ENCODE measurements at places on chromosomes 2 and 18. TPM values are rescaled to one million over a fixed set of nuclear protein-coding genes. Genes with fewer than 3 reads are reported as not detected.

GRCh38 chr2:204187229-204188083, 250.9 kb downstream of the ICOS start:
- no peak for DNase-seq

GRCh38 chr2:148567716-148568115, 76.8 kb upstream of the EPC2 start:
- DNase-seq = no peak

Gene ABCG5
- not detected for polyA plus RNA-seq

Gene IGFBP5
- 0.11 TPM for polyA plus RNA-seq

GRCh38 chr2:147133286-147133908, 711.4 kb upstream of the ACVR2A start:
- DNase-seq = no peak

DNA sequence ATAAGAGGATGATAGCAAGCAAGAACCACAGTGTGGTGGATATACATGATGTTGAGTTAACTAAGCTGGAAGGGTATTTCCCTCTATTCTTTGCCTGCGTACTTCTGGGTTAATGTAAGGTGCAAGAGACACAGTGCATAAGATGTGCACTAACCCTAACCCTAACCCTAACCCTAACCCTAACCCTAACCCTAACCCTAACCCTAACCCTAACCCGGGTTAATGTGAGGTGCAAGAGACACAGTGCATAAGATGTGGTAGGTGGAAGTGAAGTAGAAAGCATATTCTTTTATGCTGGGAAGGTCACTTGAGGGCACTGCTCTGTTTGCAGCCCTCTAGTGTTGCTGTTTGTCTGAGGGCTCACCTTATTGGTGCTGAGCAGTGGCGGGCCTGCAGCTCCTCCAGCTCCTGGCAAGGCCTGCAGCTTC, 181.5 kb upstream of the ITGA4 start:
- no peak for DNase-seq

- peak; percentile 32 for DNase-seq
Observed at GRCh38 chr2:134104754-134105153, 149.1 kb upstream of the MGAT5 start.

GRCh38 chr2:8170552-8171327, 511.1 kb upstream of the ID2 start:
- DNase-seq = no peak

Gene NEU2
- polyA plus RNA-seq = not detected

DNA sequence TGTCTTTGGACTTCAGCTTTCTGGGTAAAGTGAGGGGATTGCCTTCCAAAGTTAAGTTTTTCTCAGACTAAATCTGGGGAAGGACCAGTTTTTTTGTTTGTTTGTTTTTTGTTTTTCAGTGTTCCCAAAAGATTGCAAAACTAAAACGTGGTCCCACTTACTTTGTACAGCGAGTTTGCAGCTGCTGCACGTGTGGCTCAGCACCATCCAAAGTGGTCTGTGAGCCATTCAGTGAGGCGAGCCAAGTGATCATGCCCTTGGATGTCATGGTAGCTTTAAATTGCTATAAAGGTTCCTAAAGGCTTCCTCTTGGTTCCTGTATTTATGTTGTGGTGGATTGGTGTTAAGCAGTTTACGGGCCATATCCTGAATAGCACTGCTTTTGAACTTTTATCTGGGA, 23.0 kb downstream of the TET3 start:
- no peak for DNase-seq

Gene SP3
- 28.5 TPM for polyA plus RNA-seq

DNA sequence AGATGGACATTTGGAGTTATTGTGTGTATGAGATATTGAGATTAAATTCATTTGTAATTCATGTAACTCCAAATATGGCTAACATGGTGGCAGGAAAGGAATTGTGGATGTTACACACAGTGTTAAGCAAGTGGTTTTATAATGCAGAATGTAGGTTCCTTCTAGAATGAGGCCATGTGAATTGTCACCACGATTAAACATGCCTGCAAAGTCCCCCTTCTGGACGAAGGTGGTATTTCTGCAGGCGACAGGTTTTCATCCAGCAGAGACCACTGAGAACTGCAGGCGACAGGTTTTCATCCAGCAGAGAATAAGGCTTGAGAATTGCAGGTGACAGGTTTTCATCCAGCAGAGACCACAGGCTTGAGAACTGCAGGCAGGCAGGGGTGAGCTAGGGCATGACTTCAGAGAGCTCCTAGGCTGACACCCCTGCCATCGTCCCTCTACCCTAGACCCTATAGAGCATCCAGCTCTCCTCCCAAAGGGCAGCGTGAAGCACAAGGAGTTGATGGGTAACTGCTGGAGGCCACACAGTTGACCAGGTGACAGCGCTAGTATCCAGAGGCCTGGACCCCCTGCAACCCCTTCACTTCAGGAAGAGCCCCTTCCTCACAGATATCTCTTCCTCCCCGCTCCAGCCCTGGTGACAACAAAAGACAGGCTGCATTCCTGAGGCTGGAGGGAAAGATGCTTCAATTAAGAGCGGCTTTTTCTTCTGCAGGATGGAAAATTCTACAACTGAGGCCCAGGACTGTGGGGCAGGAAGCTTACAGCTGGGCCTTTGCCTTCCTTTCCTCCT, 175.8 kb downstream of the LOXHD1 start:
- DNase-seq = no peak

- DNase-seq = no peak
Observed at GRCh38 chr2:48328942-48329723, 200.8 kb upstream of the STON1 start.

Gene AQP12B
- polyA plus RNA-seq = not detected

Gene SMYD5
- polyA plus RNA-seq = 21.8 TPM

Measured in mammary epithelial cell (primary cell).